Heart left ventricle (tissue), 16 donors: ENCODE measurements at places on chromosomes 16 and 17. TPM values are rescaled to one million over a fixed set of nuclear protein-coding genes. Genes with fewer than 3 reads are reported as not detected.

MT3 gene
- 2.3 TPM for total RNA-seq

GPR139 gene
- not detected for total RNA-seq

NR1D1 gene
- total RNA-seq: 5.8 TPM

SEC14L5 gene
- 5.7 TPM for total RNA-seq

GIT1 gene
- 26.9 TPM for total RNA-seq

CHD9NB gene
- 0.48 TPM for total RNA-seq

TMED6 gene
- not detected for total RNA-seq

ARL5C gene
- total RNA-seq: not detected

VMO1 gene
- total RNA-seq: 0.49 TPM

DRC3 gene
- 0.42 TPM for total RNA-seq

HOXB3 gene
- total RNA-seq: 3.4 TPM

TBC1D26 gene
- not detected for total RNA-seq

NPIPB13 gene
- 0.63 TPM for total RNA-seq

MYH2 gene
- total RNA-seq: not detected

HLF gene
- total RNA-seq: 29.9 TPM

COL1A1 gene
- total RNA-seq: 72.0 TPM

SPOP gene
- total RNA-seq: 65.7 TPM

JPT1 gene
- total RNA-seq: 10.4 TPM

PRAC1 gene
- total RNA-seq: not detected

UTS2R gene
- 1.1 TPM for total RNA-seq

SLFN12 gene
- total RNA-seq: 8.5 TPM

CRHR1 gene
- total RNA-seq: not detected

CASKIN1 gene
- 7.0 TPM for total RNA-seq
